Stimulated activated effector memory CD8-positive, alpha-beta T cell treated with anti-CD3 and anti-CD28 coated beads, Interleukin-12 subunit alpha, Interleukin-12 subunit beta, amount 100 ng/mL, for 72 hours (primary cell): ENCODE measurements at places on chromosomes 12 and 14.

DNA sequence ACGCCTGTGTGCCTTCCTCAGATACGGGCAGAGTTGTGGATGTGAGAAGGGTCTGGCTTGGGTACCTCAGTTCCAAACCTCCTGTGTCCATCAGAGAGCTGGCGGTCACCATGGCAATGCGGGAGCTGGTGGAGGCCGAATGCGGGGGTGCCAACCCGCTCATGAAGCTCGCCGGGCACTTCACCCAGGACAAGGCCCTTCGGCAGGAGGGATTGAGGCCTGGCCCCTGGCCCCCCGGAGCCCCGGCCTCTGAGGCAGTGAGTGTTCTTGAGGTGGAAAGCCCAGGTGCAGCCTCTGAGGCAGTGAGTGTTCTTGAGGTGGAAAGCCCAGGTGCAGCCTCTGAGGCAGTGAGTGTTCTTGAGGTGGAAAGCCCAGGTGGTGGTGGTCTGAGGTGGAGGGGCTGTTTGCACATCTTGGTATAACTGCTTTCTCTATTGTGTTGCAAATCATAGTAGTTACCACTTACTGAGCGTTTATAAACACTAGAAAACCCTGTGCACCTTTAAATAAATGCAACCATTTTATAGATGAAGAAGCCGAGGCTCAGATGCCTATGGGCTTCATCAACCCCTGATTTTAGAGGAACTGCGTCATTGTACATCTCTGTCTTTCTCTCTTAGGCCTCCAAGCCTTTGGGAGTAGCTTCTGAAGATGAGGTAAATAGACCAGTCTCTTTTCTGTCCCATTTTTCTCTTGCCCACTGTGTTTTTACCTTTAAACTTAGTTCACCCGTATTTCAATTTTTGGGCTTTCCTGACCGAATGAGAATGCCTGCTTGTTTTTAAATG is 976 bp downstream of the PEX5 start:
- DNase-seq, result peak; percentile 63

DNA sequence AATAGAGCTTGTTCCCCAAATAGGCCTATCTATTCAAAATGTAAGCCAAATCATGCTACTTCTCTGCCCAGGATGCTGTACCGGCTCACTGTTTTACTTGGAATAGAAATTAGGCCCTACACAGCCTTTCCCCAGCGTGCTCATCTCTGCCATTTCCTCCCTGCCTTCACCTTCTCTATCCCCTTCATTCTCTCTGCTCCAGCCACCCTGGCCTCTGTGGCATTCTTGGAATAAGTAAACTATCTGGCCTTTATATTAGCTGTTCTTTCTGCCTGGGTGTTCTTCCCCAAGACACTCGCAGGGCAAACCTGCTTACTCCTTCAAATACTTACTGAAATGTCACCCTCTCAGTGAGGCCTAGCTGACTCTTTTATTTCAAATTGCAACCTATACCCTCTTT is 30.9 kb upstream of the DYRK2 start:
- no peak for DNase-seq

DNA sequence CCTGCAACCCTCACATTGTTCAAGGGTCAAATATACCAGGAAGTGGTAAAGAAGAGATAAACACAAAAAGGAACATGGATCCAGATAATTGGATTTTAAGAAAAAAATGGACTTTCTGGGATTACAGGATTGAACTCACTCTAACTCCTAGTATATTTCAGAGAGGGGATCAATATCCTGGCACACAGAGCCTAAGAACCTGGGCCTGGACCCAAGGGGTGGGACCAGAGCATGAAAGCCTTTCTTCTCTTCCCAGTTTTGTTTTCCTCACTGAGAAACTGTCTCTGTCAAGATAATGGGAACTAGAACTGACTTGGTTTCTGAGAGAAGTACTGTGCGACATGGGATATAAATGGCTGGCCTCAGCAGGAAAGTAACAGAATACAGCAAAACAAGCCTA is 422.8 kb upstream of the STXBP6 start:
- DNase-seq, result no peak

DNA sequence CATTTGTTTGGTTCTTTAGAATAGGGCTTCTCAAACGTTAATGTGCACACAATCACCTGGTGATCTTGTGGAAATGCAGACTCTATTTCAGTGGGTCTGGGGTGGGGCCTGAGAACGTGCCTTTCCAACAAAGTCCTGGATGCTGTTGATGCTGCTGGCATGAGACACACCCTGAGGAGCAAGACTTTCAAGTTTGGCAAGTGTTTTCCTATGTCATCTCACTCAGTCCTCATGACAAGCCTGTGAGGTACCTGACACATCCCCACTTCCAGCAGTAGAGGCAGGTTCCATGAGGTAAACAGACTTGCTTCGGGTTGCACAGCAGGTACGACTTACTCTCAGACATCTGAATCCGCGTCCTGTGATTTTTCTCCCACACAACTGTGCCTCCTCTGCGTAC is 147.1 kb downstream of the MYRFL start:
- no peak for DNase-seq

GRCh38 chr12:62701492-62701891 is 233.5 kb downstream of the PPM1H start:
- no peak for DNase-seq

DNA sequence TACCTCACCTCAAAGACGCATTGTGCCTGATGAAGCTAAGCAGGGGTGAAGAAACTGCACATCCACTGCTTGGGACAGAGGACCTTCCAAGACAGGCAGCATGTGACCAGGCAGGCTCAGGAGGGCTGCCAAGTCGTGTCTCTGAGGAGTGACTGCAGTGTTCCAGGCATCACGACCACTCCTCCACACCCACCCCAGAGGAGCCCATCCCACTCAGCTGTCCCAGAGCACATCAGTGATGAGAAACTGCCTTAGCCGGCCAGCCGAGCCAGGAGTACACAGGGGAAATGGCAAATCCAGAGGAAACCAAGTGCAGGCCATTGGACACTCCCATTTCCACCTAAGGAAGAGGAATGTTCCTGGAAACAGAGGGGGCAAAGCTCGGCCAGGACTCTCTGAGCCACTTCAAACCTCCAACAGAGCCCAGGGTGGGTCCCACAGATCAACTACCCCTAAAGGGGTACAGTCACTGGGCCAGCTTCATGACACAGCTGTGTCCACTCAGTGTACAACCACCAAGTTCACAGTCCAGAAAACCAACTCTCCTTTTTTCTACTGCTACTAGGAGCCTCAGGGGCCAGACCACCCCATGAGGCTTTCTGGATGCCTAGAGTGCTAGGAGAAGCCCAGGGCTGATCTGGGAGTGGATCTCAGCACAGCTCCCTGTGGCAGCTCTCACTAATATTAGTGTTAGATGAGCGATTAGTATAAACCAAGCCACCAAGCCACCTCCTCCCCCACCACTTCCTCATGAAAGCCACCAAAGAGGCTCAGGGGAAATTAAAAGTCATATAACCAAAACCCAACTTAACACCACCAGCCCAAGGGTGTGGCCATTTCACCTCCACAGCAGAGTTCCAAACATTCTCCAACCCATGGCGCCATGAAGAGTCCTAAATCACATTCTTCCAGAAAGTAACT is 15.4 kb downstream of the PXN start:
- no peak for DNase-seq

GRCh38 chr12:122265886-122266229 is 436 bp downstream of the VPS33A start:
- no peak for DNase-seq

GRCh38 chr12:1875608-1876007 is 42.8 kb downstream of the CACNA2D4 start:
- peak; percentile 38 for DNase-seq

- no peak for DNase-seq
Measured at GRCh38 chr12:97778111-97778510, 315.5 kb downstream of the RMST start.

- DNase-seq, result no peak
Measured at GRCh38 chr12:2415568-2415944, 362.8 kb downstream of the CACNA1C start.

- no peak for DNase-seq
Measured at GRCh38 chr14:101554991-101555668, 6.2 kb upstream of the DIO3 start.

GRCh38 chr12:121837680-121838079 is 21.0 kb downstream of the HPD start:
- DNase-seq, result no peak

GRCh38 chr12:80752464-80752863 is 35.8 kb downstream of the MYF5 start:
- DNase-seq, result no peak

GRCh38 chr12:7144414-7145120 is 14.4 kb downstream of the CLSTN3 start:
- DNase-seq, result no peak

GRCh38 chr12:132448463-132448820 is 41.5 kb upstream of the FBRSL1 start:
- no peak for DNase-seq

- DNase-seq, result no peak
Measured at GRCh38 chr12:6193853-6194815, 6.1 kb upstream of the CD9 start.

GRCh38 chr14:34662561-34663088 is 32.7 kb upstream of the SNX6 start:
- DNase-seq, result no peak

GRCh38 chr12:26750531-26751175 is 82.3 kb downstream of the ITPR2 start:
- DNase-seq, result no peak

GRCh38 chr14:103806805-103807204 is 40.6 kb downstream of the PPP1R13B start:
- DNase-seq, result no peak

GRCh38 chr12:95859344-95859816 is 628 bp downstream of the SNRPF start:
- no peak for DNase-seq

GRCh38 chr14:78405079-78405856 is 235.1 kb downstream of the NRXN3 start:
- no peak for DNase-seq

GRCh38 chr14:33916663-33917565 is 34.0 kb downstream of the EGLN3 start:
- no peak for DNase-seq

DNA sequence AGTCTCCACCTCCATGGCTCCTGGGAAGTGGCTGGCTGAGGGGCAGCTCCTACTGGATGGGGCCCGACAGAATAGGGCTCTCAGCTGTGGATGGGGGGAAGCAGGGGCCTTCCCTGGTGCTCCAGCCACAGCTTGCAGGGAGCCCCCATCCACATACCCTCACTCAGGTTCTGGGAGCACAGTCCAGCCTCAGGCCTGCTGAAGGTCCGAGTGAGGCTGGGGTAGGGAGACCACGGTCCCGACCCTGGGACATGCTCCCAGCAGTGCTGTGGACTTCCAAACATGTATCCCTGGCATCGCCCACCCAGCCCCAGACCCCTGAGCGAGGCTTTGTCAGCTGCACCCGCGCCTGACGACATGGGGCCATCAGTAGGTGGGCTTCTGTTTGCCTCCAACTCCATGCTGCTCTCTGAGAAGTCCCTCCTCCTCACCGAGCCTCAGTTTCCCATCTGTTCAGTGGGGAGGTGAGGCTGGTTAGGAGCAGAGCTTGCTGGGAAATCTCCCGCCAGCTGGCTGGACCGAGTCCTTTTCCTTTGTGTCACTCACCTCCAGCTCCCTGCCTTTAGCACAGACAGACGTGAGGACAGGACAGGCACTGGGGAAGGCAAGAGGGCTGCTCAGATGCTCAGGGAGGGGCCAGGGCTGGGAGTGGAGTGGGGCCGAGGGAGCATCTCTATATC is 9.1 kb upstream of the ATG101 start:
- no peak for DNase-seq

GRCh38 chr12:105641749-105642148 is 311.3 kb downstream of the C12orf75 start:
- no peak for DNase-seq

- no peak for DNase-seq
Measured at GRCh38 chr14:33948869-33949408, 1.9 kb downstream of the EGLN3 start.

- DNase-seq, result no peak
Measured at GRCh38 chr12:40946612-40947194, 241.4 kb upstream of the PDZRN4 start.

- no peak for DNase-seq
Measured at GRCh38 chr12:48084841-48085460, 20.9 kb downstream of the SENP1 start.

GRCh38 chr12:48351022-48351708 is 446 bp upstream of the ZNF641 start:
- DNase-seq, result no peak
